ENCODE measurements at places on chromosomes 2 and 18.

DNA sequence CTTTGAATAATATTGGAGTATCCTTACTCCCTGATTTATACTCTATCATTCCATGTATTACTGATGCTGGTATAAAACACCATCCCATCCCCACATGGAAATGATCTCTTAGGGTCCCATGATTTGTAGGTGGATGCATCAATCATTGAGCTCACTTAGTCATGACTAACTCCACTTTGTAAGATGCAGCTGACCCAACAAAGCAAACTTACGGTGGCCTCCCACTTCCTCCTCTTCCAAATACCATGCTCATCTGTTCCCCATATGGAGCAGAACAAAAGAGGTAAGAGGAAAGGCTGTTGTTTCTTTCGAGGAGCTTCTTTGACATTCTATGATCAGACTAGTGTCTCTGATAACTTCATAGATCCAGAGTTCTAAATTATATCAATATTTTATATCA lies 640.2 kb upstream of the SLC39A10 start:
- DNase-seq, result no peak

DNA sequence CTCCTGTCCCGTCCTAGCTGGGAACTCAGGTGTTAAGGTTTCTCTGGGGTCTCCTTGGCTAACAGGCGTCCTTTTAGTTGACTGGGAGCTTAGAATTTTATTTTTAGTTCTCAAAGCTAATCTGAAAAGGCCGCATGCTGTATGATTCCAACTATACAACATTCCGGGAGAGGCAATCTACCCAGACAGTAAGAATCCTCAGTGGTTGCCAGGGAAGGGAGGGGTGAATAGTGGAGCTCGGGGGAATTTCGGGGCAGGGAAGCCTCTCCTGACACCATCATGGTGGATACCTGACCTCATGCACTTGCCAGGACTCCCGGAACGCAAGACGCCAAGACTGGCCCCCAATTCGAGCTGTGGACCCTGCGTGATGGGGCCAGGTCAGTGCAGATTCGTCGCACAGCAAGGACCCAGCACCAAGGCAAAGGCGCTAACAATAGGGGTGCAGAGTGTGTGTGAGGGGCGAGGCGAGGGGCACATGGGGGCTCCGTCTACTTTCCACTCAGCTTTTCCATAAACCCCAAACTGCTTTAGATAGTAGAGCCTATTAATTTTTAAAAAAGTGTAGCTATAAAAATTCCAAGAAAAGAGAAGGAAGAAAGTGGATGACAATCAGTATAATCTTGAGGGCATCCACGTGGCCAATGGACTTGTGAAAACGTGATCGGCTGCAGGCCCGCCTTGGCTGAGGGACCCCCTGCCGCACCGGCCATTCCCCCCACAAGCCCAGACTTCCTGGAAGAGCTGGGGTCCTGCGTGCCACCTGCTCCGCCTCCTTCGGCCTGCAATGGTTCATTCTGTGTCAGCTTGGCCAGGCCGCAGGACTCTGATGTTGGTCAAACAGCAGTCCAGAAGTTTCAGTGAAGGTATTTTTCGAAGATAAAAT lies 17.3 kb downstream of the PDCD1 start:
- peak; percentile 21 for DNase-seq

DNA sequence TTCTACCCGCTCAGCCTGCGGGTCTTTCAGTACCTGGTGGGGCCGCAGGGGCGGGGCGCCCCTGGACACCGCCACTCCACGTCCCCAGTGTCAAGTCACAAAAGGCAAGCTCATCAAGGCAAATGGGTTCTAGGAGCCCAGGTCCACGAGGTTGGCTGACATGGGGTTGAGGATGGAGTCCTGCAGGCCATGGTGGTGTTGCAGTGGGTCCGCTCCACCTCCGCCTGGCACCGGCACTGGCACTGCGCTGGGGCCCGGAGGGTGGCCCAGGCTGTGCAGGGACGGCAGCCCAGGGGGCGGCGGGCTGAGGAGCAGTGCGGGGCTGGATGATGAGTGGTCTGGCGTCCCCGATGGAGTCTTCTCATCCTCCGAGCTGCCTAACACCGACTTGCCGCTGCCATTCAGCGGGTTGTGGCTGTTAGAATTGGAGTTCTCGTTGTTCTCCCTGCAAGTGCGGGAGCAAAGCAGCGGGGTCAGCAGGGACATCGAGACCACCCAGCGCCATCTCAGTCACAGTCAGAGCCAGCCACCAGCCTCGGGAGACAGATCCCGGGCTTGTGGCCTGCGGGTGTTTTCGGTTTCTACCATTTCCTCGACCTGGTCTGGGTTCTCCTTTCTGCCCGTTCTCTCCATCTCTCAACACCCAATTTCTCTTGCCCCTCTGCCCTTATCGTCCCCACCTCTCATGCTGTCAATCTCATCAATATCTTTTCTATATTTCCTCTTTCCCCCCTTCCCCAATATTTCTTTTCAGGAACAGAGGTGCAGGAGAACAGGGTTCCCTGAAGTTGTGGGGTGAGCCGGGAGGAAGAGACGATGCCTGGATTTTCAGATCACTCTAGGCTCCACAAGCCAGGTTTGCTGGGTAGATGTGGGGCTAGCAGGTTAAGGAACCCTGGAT lies 3.0 kb downstream of the SIX2 start:
- no peak for DNase-seq

- DNase-seq, result peak; percentile 46
Observed at GRCh38 chr2:234500394-234501006, 3.6 kb upstream of the ARL4C start.

Data from left cardiac atrium (tissue), 4 donors.